ENCODE measurements at places on chromosomes 12 and 14.

GRCh38 chr14:104957146-104958113 lies 20.7 kb downstream of the AHNAK2 start:
- peak; percentile 14 for DNase-seq

DNA sequence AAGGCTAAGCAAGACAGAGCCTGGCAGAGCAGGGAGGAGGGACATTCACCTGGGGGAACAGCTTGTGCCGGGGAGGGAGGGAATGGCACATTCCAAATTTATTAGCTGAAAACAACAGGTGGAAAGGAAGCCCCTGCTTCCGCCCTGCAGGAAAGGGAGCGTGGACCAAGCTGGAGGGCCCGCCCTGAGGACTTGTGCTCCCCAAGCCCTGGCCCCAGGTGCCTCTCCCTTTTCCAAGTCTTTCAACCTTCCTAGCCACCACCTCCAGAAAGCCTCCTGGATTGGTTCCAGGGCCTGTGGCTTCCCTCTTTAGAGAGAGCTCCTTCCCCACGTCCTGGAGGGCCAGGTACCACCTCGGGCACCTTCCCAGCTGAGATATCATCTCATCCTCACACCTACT lies 2.7 kb downstream of the DEGS2 start:
- DNase-seq = no peak

GRCh38 chr12:58907391-58907790 lies 12.9 kb downstream of the LRIG3 start:
- DNase-seq = no peak

- no peak for DNase-seq
Observed at GRCh38 chr14:65423982-65424381, 11.5 kb downstream of the FUT8 start.

- peak; percentile 55 for DNase-seq
Observed at GRCh38 chr12:59597385-59597781, 1.6 kb downstream of the SLC16A7 start.

DNA sequence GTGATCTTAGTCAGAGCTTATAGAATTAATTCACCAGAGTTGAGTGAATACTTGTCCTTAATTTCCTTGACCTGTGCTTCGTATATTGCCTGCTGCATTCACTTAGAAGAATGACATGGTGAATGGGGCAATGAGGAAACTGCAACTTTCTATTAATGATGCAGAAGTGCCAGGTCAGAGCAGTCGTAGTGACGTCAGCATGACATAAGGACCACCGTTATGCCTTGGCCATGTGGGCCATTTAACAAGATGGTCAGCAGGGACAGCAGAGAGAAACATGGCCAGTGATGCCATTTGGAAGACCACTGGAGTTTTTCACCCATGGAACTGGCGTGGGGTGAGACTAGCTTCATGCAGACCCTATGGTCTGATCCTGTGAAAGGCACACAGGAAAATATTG lies 1469.4 kb upstream of the TMEM132C start:
- DNase-seq = no peak

DNA sequence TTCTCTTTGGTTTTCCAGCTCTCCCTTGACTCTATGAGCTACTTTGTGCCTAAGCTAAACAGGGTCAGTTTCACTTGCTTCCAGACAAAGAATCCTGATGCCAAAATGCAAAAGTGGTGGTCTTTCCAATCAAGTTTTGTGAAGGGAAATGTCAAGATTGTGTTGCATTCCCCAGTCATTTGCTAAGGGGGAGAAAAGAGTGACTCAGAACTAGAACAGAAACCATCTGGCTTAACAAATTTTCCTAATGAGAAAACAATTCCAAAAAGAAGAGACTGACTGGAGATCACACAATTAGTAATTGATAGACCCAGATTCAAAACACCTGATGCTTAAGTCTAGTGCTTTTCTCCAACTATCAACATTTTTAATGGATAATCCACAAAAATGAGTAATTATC lies 235.1 kb upstream of the DIO2 start:
- DNase-seq = peak; percentile 12

DNA sequence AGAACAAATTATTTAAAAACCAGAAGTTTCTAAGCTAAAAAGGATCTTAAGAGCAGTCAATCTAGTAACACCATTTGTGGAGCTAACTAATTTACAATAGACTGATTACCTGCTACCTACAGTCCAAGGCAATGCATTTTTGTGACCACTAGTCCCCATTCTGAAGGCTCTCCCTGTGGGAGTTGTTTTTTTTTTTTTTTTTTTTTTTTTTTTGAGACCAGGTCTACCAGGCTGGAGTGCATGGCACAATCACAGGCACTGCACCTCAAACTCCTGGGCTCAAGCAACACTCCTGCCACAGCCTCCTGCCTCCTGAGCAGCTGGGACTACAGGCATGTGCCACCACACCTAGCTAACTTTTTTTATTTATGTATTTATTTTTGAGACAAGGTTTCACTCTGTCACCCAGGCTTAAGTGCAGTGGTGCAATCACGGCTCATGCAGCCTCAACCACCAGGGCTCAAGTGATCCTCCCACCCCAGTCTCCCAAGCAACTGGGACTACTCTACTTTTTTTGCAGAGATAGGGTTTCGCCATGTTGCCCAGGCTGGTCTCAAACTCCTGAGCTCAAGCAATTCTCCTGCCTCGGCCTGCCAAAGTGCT lies 3.9 kb downstream of the GNPTAB start:
- DNase-seq = no peak

DNA sequence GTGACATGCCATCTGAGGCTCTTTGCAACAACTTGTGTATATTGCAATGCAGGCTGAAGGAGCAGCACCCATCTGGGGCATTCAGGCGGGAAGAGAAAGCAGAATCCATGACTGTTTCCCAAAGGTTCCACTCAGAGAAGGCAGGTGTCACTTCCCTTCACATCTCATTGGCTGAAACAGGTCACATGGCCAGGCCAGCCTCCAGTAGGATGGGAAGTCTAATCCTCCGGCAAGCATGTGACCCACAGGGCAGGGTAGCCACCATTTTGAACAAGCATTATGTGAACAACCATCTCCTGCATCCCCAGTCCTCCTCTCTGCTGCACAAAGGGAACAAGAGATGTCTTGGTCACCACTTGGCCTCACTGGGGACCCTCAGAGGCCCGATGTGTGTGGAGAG lies 70.6 kb downstream of the RIN3 start:
- no peak for DNase-seq

GRCh38 chr12:118166946-118167345 lies 31.0 kb downstream of the PEBP1 start:
- no peak for DNase-seq

- DNase-seq = no peak
Observed at GRCh38 chr14:31510222-31510621, 22.4 kb upstream of the GPR33 start.

DNA sequence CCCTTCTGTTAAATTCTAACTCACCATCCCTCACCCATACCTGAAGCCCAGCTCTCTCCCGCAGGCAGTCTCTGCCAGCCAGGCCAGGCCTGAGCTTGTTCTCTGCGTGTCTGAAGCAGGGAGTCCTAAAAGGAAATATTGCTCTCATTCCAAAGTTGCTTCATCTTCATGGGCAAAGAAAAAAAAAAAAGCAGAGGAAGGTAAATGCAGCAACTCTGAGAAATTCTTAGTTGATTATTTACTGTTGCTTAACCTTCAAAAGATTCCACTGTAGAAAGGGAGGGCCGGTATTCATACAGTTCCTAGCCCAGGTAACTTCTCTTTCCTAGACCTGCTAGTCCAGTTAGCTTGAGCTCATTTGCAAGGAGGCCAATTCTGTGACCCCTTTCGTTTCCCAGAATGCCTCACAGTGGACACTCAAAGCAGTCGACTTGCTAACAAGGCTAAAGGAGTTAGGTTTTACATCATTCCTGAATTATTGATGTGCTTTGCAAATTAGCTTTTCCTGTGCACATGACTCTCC lies 193.5 kb upstream of the EEA1 start:
- DNase-seq = no peak

DNA sequence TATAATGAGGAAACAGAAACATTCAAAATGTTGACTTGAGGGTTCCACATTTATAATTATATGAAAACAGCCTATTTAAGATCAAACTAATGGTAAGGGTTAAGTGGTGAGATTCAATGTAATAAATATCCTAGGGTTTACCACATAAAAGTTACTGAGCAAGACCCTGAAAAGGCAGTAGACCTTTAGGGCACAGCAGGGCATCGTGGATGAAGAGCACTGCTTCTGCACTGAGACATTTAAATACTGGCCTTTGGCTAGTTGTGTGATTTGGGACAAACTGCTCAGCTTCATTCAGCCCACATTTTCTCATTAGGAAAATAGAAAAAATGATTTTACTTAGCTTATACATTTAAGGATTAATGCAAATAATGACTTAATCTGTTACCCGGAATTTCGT lies 42.0 kb downstream of the CNTN1 start:
- no peak for DNase-seq

DNA sequence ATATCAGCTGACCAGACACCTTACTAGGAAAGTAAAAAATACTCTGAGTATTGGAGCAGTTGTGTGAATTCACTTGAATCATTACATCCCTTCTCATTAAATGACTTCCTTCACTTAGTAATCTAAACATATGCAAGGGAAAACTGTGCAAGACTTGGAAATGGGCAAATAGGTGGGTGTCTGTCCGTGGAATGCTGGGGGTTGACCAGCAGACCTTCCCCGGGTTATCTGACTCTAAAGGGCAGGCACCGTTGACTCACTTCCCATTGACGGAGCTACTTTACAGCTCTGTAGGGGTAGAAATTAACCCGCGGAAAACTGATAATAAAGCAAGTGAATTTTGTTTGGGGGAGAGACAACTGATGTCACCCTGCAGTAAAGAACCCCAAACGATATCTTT lies 199.3 kb downstream of the TTC7B start:
- no peak for DNase-seq

DNA sequence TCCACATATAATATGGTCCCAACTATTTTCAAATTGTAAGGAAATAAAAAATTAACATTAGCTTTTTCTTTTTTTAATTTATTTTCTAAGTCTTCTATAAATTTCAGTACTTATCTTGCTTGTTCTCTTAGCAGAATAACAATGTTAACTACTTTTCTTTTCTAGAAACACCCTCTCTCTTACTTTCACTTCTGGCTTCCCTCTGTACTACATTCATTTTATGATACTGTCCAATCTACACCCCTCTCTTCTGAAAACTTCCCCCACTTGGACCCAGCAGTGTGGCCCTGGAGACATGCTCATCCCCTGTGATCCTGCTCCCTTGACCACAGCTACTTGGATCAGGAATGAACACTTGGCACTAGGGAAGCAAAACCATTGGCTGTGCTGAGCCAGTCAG lies 15.7 kb downstream of the SGPP1 start:
- DNase-seq = no peak

DNA sequence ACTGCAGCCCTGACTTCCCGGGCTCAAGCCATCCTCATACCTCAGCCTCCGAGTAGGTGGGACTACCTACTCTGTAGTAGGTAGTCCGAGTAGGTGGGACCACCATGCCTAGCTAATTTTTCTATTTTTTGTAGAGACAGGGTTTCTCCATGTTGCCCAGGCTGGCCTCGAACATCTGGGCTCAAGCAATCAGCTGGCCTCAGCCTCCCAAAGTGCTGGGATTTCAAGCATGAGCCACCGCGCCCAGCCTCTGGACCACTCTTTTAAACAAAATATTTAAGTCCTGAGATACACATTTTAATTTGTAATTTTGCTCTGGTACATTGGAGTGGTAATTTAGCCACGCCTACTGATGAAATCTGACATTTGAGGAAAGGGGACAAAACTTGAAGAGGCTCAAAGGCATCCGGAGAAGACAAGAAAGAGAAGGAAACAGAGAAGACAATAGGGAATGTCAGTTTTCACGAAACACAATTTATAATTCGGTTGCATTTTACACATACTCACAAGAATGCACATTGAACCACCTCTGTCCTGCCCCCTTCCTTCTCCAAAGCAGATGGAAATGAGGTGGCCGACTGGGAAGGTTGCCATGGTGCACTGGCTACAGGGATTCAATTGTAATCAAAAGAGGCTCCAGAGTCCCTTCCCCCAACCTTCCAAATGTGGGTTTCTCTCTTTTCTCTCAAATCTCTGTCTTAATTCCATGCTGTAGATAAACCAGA lies 9.7 kb upstream of the TUBA1A start:
- peak; percentile 75 for DNase-seq

GRCh38 chr12:48796976-48797375 lies 8.1 kb upstream of the ADCY6 start:
- no peak for DNase-seq

GRCh38 chr14:33796356-33796755 lies 154.5 kb downstream of the EGLN3 start:
- peak; percentile 21 for DNase-seq

DNA sequence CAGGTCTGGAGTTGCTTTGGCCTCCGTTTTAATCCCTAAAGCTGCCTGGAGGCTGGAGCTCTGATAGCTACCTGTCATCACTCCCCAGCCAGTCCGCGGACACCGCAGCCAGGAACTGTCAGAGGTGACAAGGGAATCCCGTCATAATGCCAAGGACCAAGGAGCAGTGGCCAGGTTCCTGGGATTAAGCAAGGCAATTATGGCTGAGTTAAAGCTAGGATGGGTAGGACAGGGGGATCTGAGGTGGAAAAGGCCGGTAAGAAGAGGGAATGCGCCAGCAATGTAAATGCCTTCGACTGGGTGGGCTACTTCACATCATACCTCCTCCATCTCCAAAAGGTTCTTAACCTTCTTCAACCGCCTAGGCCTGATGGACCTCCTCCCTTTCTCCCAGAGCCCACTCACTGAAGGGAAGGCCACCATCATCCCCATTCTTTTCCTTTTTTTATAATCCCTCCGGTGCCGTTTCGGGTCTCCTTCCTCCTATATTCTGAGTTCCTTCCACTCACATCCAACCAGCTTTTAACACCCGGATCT lies 1.9 kb downstream of the PPP1R3E start:
- peak; percentile 23 for DNase-seq

DNA sequence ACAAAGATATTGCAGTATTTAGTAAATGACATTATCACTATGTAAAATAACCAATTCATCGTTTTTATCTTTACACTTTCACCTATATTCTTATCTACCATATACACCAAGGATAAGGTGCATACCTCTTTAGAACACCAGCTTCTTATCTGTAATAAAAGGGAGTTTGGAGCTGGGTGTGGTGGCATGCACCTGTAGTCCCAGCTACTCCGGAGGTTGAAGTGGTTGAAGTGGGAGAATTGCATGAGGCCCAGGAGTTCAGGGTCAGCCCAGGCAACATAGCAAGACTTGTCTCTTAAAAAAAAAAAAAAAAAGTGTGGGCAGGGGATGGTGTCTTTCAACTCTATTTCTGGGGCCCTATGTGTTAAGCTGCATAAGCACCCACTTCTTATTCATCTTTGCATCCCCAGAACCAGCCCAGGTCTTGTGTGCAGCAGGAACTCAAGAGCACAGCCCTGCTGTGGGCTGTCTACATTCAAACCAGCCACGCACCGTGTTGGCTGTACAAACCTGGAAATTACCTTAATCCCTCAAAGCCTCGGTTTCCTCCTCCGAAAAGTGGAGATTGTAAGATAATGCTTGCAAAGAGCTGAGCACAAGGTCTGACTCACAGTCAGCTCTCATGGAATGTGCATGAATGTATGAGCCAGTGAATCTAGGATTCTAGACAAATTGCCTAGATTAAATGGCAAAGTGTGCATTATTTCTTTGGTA lies 256.6 kb upstream of the FOXN3 start:
- peak; percentile 29 for DNase-seq

DNA sequence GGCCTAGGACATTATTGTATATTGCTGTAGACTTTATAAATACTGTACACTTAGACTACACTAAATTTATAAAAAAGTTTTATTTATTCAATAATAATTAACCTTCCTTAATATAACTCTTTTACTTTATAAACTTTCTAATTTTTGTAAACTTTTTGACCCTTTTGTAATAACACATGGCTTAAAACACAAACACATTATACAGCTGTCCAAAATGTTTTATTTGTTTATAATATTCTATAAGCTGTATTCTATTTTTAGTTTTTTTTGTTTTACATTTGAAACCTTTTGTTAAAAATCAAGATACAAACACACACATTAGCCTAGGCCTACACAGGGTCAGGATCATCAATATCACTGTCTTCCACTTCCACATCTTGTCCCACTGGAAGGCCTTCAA lies 190.0 kb downstream of the BMP4 start:
- DNase-seq = no peak
